ENCODE measurements at places on chromosomes 2 and 18.

DNA sequence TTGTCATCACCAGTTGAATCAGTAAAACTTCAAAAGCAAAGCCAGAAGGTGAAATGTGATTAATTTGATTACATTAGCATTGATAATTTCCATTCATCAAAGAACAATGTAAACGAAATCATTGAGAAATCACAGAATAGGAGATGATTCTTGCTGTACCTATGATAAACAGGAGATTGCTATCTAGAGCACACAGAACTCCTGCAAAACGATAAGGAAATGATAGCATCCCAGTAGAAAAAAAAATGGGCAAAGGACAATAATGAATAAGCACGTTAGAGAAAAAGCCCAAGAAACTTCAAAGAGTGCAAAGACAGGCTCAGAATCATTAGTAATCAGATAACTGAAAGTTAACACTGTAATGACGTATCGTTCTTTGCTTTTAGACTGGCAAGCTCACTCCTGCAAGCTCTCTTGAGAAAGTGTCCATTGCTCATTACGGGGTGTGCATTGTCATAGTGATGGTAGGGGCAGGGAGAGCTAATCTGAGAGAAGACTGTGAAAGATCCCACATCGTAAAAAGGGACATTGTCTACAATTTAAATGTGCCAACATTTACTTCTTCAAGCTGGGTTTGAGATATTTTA is 143.6 kb downstream of the SPP2 start:
- DNase-seq: no peak

- peak; percentile 79 for DNase-seq
These were observed 95.7 kb upstream of the SLC39A10 start for GRCh38 chr2:195561116-195561921.

- DNase-seq: no peak
These were observed 177.3 kb upstream of the ARL4C start for GRCh38 chr2:234673961-234674759.

DNA sequence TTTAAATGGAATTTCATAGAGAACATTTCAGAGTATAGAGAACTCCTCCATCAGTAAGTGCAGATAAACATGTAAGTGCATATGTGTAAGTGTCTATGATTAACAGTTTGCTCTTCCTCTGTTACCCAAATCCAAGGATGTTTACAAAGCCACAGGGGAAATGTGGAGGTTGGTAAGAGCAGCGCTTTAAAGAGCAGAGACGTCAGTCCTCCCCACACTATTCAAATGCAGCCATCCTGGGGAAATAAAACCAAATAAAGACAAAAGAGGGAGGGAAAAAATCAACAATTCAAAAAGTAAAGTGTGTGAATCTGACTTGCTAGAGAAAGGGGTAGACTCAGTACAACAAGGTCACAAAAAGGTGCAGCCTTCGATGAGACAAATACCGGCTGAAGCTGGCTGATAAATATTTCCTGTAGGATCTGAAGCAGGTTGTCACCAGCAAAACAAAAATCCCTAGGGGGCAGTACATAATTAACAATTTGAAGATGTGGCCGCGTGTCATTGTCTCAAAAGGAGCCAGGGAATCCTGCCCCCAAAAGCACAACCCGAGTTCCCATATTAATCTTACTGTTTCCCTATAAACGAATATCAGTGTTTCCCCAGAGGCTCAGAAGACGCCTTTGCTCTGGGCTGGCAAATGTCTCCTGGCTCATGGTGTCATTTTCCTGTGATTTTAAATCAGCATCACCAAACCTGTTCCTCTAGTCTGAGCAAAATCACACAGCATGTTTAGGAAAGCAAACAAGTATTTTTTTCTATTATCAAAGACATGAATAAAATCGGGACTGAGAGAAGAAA is 216.5 kb downstream of the CDCA7 start:
- peak; percentile 72 for DNase-seq

- DNase-seq: peak; percentile 99
These were observed 196.9 kb downstream of the INO80D start for GRCh38 chr2:205889114-205889513.

GRCh38 chr18:45845410-45845809 is 19.9 kb downstream of the SIGLEC15 start:
- no peak for DNase-seq

DNA sequence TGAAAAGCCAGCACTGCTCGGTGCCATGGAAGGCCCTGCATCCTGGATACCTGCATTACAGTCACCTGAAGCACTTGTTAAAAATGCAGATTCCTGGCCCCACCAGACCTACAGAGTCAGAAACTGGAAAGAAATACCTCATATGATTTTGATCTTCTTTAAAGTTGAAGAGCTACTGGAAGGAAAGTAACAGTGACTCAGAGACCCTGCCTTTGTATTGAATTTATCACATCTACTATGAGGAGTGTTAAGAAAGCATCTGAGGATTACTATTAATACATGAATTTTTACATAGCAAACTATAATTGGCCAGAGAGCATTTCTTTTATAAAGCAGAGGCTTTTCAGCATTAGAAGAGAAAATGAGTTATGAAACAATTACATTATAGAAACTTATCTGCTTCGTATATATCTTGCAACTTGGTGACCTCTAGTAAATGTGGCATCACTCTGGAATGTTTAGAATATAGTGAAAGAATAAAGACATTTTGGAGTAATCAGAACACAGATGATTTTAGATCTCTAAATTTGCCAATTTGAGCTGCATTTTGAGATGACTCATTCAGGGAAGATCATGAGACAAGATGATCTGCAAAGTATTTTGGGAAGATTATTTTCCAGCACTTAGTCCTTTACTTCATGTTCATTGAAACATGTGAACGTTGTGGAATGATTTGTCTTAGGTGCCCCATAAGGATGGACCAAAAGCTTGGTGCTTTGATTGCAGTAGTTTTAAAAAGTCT is 12.2 kb downstream of the PTPRM start:
- DNase-seq: no peak

GRCh38 chr2:160045703-160046210 is 16.7 kb downstream of the PLA2R1 start:
- DNase-seq: no peak

- DNase-seq: no peak
These were observed 69.3 kb downstream of the NCKAP5 start for GRCh38 chr2:133498662-133499585.

DNA sequence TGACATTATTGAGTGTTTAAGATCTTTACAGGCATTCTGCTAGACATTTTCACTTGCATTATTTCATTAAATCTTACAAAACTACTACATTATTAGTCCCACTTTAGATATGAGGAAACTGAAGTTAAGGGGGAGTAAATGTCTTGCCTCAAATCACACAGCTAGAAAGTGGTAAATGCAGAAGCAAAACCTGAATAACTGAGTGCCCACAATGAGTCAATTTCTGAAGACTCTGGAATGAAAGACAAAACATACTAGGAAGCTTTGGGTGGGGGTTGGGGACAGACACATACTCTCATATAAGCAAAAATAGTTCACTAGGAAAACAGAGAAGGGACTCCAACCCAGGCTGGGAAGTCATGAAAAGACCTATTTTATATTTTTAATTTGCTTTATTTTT is 214.4 kb upstream of the LRATD1 start:
- DNase-seq: peak; percentile 11

DNA sequence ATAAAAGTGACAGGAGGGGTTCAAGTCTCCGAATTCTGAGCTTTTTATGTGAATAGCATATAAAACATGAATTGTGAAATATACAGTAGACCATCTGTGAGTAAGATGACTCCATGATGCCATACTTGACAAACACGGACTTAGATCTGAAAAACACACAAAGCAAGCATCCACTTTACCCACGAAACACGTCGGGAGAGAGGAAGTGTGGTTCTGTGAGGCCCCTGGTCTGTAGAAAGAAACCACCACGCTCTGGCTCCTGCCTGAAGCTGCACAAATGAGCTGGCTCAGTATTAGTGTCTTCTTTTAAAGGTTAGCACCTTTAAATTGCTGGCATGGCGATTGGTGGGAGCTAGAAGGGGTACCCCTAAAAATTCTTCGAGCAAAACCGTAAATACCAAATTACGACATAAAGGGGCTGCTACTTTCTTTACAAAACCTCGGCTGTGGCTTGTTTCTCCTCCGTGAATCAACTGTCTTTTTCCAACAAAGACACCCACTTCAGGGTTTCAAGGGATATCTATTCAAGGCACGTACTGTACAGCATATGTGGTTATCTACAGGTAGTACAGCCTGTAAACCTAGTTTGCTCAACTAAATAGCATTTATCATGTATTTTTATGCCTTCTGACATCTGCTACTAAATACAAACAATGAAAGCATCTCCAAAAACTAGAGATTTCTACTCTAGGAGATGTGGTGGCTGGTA is 70.9 kb downstream of the AFF3 start:
- no peak for DNase-seq

DNA sequence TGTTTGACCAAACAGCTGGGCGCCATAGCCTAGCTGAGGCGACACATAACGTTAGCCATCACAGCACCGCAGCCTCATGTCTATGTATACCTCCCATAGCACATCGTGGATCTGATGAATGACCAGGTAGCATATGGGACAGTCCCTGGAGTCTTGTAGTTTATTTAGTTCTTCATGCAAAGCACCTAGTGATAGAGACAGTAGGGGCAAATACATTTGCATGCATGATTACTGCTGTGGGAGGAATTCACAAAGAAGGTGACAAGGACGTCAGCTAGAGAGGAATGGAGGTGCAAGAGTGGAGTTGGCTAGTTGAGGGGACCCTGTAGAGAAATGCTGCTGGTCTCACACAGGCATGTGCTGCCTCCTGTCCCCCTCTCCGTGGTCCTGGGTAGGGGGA is 478.9 kb upstream of the HS6ST1 start:
- no peak for DNase-seq

- DNase-seq: peak; percentile 58
These were observed 3.5 kb downstream of the EML6 start for GRCh38 chr2:54726940-54727339.

GRCh38 chr2:48122166-48122565 is 215.9 kb upstream of the FBXO11 start:
- DNase-seq: no peak

DNA sequence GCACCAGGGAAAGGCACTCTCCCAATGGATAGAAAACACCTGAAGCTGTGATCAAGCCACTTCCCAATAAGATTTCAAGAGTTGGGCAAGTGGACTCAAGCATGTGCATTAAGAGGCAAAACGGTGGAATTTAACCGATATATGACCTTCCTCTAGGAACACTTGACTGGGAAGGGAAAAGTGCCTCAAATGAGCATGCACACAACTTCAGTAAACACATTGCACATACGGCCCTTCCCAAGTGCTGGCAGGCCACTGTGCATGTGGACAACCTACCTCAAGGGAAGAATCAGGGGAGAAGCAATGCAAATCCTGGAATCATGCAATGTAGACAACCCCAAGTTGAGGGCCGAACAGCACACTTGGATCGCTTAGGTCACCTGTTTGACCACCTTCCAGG is 23.9 kb upstream of the SH3RF3 start:
- no peak for DNase-seq

DNA sequence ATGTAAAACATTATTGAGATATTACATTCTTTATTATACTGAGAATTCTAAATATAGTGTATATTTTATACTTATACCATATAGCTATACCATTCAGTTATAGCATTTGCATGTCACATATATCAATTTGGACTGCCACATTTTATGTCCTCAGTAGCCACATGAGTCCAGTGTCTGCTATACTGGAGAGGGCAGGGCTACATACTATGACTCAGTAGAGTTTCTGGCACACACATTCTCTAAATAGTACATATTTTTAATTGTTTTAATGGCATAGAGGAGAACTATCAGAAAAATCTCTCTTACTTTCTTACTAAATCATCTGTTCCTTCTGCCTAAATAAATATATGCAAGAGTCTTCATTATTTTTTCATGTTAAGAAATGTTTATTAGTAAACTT is 55.4 kb upstream of the COL5A2 start:
- peak; percentile 40 for DNase-seq

DNA sequence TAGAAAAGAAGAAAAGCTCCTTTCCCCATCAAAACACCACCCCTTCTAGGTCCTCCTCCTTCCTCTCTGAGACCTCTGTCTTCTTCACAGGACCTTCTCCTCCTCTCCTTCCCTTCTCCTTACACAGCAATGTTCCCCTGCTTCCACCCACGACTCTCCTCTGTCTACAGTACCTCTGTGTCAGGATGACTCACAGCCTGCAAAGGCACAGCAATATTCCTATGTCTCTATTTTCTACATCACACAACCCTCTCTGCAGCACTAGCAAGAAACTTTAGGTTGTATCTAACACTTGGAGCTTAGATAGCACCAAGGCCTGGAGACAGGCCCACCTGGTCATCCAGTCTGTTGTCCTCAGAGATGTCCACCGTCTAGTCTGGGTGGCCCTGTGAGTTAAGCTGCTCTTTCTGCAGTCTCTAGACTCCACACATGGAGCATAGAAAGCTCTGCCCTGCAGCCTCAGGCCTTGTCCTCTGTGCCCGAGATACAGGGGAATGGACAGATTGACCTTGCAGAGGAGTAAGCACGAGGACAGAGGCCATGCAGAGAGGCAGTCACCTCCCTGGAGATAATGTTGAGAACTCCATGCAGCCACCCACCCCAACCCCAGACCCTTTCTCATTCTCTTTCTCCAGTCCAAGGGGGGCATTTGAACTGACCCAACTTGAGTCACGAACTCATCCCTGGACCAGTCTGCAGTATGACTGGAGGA is 212.0 kb downstream of the TNS1 start:
- peak; percentile 70 for DNase-seq

- DNase-seq: peak; percentile 96
These were observed 38.4 kb upstream of the PAPOLG start for GRCh38 chr2:60717691-60718090.

GRCh38 chr18:3720159-3720558 is 270.2 kb downstream of the TGIF1 start:
- DNase-seq: no peak

DNA sequence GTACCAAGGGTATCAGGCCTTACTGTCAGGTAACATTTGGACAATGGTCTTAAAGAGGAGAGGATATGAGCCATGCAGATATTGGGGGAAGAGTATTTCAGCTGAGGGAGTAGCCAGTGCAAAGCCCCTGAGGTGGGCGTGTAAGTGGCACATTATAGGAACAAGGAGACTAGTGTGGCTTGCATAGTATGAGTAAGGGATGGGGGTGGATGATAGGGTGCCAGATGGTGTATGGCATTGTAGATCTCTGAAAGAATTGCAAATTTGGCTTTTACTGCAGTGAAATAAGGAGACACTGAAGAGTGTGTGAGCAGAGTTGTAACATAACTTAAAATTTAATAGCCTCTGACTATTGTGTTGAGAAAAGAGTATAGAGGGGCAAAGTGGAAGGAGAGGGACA is 244.0 kb downstream of the PDE11A start:
- DNase-seq: no peak

DNA sequence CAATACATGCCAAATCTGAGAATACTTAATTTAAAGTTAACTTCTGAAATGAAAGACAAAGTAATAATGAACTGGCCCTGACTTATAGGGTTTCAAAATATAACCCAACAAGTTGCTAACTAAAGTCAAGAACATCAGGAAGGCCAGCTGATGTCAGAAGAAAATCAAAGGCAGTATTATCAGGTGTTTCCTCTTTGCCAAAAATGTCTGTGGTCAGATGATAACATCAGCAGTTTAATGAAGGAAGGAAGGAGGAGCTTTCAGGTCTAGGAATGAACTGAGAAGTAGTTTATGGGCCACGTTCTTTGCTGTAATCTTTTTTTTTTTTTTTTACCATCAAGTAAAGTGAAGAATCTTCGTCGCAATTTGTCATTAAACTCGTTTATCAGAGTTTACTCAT is 40.9 kb downstream of the CDH2 start:
- no peak for DNase-seq

- DNase-seq: no peak
These were observed 25.1 kb downstream of the TTC39C start for GRCh38 chr18:24039671-24040070.

- no peak for DNase-seq
These were observed 98.4 kb upstream of the NCKAP5 start for GRCh38 chr2:133666621-133667020.
